ENCODE measurements at places on chromosomes 2 and 18.

DNA sequence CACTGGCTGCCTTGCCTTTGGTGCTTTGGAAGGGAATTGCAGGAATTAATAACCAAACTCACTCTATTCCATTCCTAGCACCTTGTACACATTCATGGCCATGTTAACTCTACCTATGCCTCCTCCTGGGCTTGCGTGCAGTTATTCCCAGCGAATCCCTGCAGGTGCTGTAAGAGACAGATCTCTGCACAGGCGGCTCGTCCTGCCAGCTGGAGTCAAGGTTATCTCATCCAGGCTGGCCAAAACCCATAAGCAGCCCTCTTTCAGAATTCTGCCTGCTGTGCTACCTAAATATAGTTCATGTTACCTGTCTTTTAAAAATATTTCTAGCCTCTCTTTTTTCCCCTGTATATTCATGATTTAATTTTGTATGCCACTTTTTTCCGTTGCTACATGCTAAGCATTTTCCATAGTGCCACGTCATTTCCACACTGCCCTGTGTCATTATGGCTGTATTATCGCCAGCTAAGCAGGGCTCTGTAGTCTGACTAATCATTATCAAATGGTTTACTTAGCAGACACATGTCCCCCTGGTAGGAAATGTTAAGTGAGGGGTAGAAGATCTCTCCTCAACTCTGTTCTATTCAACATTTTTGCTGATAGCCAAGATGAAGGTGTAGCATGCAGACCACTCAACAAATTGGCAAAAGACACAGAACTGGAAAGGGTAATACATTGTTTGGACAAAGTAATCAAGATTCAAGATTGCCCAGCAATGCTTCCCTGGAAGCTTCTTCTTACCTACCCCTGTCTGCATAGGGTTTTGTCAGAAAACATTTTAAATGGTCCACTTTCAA, 79.7 kb upstream of the TAF1B start:
- peaks cover 9% of the 10 kb centered on the region for H3K27me3 ChIP-seq
- H3K4me3 ChIP-seq: no peak overlapping the region
- peaks cover 50% of the 10 kb centered on the region for H3K4me1 ChIP-seq
- H3K27ac ChIP-seq: no peak overlapping the region
- no peaks in the 10 kb centered on the region for H3K36me3 ChIP-seq
- no peak for DNase-seq

DNA sequence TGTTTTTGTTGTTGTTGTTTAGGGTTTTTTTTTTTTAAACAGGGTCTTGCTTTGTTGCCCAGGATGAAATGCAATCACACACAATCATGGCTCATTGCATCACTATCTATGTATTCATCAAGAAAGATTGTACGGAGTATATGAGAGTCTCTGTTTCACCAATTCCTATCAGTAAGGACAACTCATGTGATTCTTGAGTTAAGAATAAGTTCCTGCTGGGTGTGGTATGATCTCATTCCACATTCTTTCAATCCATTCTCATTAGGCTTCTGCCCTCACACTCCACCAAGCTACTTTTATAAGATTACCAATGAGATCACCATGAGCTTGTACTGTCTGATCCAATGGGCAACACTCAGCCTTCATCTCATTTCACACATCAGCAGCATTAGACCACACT, 9.1 kb upstream of the AP1S3 start:
- no peaks in the 10 kb centered on the region for H3K27me3 ChIP-seq
- H3K4me1 ChIP-seq: peaks cover 21% of the 10 kb centered on the region
- H3K36me3 ChIP-seq: peaks cover 28% of the 10 kb centered on the region
- no peak overlapping the region for H3K27ac ChIP-seq
- H3K4me3 ChIP-seq: no peak overlapping the region

DNA sequence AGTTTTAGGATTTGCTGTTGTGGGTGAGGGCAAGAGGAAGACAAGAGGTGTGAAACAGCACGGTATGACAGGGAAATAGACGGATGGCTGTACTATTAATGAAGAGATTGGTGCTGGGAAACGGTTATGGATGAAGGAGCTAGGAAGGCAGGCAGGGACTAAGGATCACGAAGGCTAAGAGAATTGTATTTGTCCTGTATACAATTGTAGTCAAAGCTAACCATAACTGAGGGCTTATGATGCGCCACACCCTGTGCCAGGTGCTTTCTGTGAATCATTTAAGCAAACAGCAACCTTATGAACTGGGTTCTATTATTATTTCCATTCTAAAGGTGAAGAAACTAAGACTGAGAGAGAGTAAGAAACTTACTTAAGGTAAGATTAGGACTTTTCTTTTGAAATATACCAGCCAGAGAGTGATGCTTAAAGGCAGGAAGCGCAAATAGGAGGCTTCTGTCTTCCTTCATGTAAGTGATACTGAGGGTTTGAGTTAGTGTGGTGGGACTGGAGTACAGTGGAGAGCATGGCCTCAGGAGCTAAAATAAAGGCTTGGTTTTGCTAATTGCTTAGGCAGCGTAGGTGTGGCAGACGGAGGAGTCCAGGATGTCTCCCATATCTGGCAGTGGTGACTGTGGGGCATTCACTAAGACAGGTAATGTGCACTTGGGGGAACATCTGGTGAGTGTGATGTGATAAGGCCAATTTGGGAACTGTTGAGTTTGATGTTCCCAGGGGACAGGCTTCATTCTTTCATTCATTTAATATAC, 85.8 kb downstream of the PLEKHM3 start:
- H3K4me1 ChIP-seq: no peaks in the 10 kb centered on the region
- peaks cover 2% of the 10 kb centered on the region for H3K27me3 ChIP-seq
- H3K36me3 ChIP-seq: no peaks in the 10 kb centered on the region

DNA sequence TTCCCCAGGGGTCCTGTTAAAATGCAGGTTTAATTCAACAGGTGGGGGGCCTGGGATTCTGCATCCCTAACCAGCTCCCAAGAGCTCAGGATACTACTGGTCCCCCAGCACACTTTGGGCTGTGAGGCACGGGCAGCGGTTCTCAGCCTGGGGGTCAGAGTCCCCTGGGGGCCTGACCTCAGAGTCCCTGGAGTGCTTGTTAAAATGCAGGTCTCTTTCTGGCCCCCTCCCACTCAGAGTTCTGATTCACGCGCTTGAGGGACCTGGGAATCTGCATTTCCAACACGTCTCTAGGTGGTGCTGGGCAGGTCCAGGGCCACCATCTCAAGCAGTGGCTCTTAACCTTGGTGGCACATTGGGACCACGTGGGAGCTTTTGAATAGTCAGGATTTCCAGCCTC, 2.8 kb upstream of the OTOS start:
- H3K27ac ChIP-seq: no peak overlapping the region
- H3K27me3 ChIP-seq: peaks cover 9% of the 10 kb centered on the region
- no peaks in the 10 kb centered on the region for H3K4me1 ChIP-seq
- H3K4me3 ChIP-seq: no peak overlapping the region

Data from activated T-helper 1 cell treated with anti-CD3 and anti-CD28 coated beads, Interleukin-12 subunit alpha, Interleukin-12 subunit beta, Interleukin-2, Interleukin-4 antibody, amounts not matched to agents 30 ng/mL and 10 ng/mL and 1 ng/mL, durations not matched to agents 14 hours and 24 hours and 36 hours (primary cell).